Memory B cell (primary cell): ENCODE measurements at places on chromosomes 1 and 21.

- no peaks in the 10 kb centered on the region for H3K36me3 ChIP-seq
- no peaks in the 10 kb centered on the region for H3K27me3 ChIP-seq
- H3K4me3 ChIP-seq = no peak overlapping the region
- H3K27ac ChIP-seq = no peak overlapping the region
- DNase-seq = no peak
- no peaks in the 10 kb centered on the region for H3K4me1 ChIP-seq
These were observed 579.2 kb upstream of the ADGRL2 start for GRCh38 chr1:81221564-81221963.

GRCh38 chr1:172946814-172947507 lies 103.8 kb downstream of the TNFSF18 start:
- H3K36me3 ChIP-seq = no peaks in the 10 kb centered on the region
- peaks cover 2% of the 10 kb centered on the region for H3K4me1 ChIP-seq
- H3K27me3 ChIP-seq = peaks cover under 1% of the 10 kb centered on the region
- DNase-seq = no peak
- H3K27ac ChIP-seq = no peak overlapping the region

DNA sequence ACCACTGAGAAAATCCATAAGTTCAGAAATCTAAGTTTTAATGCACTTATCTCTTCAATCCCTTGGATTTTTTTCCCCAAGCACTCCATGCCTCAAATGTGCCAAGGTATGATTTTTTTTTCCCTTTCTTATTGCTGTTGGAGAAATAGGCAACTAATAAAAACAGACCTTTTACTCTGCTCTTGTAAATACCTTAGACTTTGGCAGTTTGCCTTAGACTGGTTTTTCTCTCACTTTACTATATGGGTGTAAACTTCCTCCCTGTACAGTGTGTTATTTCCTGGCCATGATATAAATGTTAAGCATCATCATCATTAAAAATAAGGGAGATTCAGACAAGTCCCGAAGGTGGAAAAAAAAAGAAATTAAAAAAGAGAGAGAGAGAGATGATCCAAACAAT lies 65.7 kb downstream of the LRRC8C start:
- H3K27ac ChIP-seq = no peak overlapping the region
- H3K4me3 ChIP-seq = peak overlapping the region; percentile 70
- H3K4me1 ChIP-seq = peaks cover 35% of the 10 kb centered on the region
- DNase-seq = no peak
- H3K27me3 ChIP-seq = no peaks in the 10 kb centered on the region
- H3K36me3 ChIP-seq = peaks cover 3% of the 10 kb centered on the region

DNA sequence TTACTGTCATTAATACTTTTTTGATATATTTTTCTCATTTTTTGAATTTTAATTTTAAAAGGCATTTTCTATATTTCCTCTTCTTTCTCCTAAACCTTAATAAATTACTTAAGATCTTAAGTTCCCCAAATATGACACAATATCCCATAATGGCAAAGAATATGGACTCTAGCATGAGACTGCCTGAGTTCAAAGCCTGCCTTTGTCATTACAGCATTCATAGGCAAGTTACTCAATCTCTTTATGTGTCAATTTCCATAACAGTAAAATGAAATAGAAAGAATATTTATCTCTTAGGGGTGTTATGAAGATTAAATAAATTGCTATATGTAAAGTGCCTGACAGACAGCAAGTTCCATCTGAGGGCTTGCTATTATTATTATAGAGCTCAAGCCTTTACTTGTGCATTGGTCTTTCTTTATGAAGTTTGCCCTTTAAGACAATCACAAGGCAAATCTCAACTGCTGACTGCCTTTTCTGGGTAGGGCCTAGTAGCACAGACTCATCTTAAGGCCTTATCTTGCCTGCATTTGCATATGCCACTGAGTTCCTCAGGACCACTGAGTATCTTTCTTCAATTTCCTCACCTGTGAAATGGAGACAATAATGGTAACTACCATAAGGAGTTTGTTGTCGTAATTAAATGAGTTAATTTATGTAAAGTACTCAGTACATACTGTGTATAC lies 231.0 kb downstream of the NRIP1 start:
- DNase-seq = no peak
- H3K4me3 ChIP-seq = no peak overlapping the region
- H3K27me3 ChIP-seq = no peaks in the 10 kb centered on the region
- H3K4me1 ChIP-seq = no peaks in the 10 kb centered on the region
- H3K27ac ChIP-seq = no peak overlapping the region

DNA sequence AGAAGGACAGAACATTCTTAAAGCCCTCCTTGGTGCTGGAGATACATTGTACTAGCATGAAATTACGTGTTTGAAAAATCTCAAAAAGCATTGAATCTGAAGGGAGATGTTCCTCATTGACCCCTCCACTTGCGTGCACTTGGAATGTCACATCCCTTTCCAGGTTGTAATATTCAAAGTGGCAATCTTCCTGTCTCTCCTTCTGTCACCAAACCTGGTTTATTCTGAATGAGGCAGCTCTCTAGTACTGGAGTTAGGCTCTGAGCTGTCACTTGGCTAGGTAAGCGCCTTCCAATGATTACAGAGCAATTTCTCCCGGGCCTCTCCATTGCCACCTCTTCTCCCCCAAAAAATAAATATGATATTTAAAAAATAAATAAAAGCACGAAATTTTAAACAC lies 855 bp downstream of the DSCAM start:
- H3K4me3 ChIP-seq = no peak overlapping the region
- H3K36me3 ChIP-seq = no peaks in the 10 kb centered on the region
- no peaks in the 10 kb centered on the region for H3K4me1 ChIP-seq
- DNase-seq = no peak
- H3K27ac ChIP-seq = no peak overlapping the region

GRCh38 chr1:97093741-97094140 lies 372.2 kb downstream of the PTBP2 start:
- H3K4me1 ChIP-seq = no peaks in the 10 kb centered on the region
- DNase-seq = no peak
- peaks cover 2% of the 10 kb centered on the region for H3K36me3 ChIP-seq
- H3K27me3 ChIP-seq = no peaks in the 10 kb centered on the region
- no peak overlapping the region for H3K27ac ChIP-seq

GRCh38 chr1:64894438-64895196 lies 71.7 kb downstream of the JAK1 start:
- H3K4me1 ChIP-seq = peaks cover 78% of the 10 kb centered on the region
- H3K27ac ChIP-seq = peak overlapping the region; percentile 41
- peaks cover 1% of the 10 kb centered on the region for H3K36me3 ChIP-seq

DNA sequence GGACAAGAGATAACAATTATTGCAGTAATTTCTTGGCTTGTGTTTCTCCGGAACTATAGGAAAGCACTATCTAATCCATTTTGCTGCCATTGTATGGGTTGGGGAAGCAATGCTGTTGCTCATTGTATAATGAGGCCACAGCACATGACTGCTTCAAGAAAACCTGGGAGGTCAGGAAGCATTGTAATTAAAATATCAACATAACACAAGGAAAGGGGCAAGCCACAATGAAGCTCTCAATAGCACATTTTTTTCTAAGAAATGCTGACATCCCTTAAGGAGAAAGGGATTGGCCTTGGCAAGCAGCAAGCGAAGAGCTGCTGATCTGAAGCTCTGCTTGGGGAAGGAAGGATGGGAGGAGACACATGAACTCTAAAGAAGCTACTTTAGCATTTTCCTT lies 44.0 kb downstream of the PLPP3 start:
- no peaks in the 10 kb centered on the region for H3K27me3 ChIP-seq
- no peak for DNase-seq
- H3K4me3 ChIP-seq = no peak overlapping the region
- H3K36me3 ChIP-seq = peaks cover 8% of the 10 kb centered on the region

GRCh38 chr1:227541796-227542152 lies 21.6 kb upstream of the ZNF678 start:
- no peaks in the 10 kb centered on the region for H3K27me3 ChIP-seq
- DNase-seq = no peak
- H3K4me1 ChIP-seq = peaks cover 7% of the 10 kb centered on the region
- H3K36me3 ChIP-seq = no peaks in the 10 kb centered on the region
- H3K4me3 ChIP-seq = peak overlapping the region; percentile 71

DNA sequence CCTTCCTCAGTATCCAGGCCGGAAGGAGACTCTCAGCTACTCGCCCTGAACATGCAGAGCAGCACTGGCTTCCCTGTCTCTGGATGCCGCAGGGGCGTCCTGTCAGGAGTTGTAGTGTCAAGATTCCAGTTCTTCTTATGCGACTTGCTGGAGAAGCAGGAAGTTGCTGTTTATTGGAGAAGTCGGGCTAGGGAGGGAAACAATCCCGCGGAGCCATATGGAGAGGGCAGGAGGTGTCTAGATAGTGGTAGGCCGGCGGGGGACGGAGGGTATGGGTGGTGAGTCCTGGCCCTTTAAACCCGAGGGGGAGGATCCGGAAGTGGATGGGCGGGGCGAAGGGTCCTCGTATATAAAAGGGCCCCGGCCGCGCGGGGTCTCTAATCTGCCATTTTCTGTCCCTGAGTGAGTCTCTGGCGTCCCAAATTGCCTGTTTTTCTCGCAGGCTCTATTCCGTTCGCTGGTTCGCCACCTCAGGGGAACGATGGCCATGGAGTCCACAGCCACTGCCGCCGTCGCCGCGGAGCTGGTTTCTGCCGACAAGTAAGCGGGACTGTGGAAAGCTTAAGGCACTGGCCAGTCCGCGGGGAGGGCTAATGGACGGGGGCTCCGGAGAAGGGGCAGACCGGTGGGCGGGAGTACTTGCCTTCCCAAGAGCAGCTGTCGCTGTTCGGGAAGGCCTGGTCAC lies at the start of gene NASP:
TSS of gene NASP (plus strand) at position 376 of the 685 bp plus-strand sequence. CDS start at position 482, 106 bp downstream.
- peak within 1 kb of the TSS; percentile 95 for H3K27ac ChIP-seq
- peak within 1 kb of the TSS; percentile 99 for H3K4me3 ChIP-seq
- peak; percentile 97 for DNase-seq
- H3K36me3 ChIP-seq = no peaks in the 10 kb centered on the region
- no peaks in the 10 kb centered on the region for H3K27me3 ChIP-seq

- H3K36me3 ChIP-seq = no peaks in the 10 kb centered on the region
- H3K4me1 ChIP-seq = peaks cover 2% of the 10 kb centered on the region
- no peak for DNase-seq
- H3K4me3 ChIP-seq = no peak overlapping the region
- H3K27me3 ChIP-seq = no peaks in the 10 kb centered on the region
These were observed 383.8 kb downstream of the LMO4 start for GRCh38 chr1:87712261-87713010.

GRCh38 chr1:213376862-213377372 lies 325.9 kb downstream of the RPS6KC1 start:
- H3K4me1 ChIP-seq = no peaks in the 10 kb centered on the region
- DNase-seq = no peak
- peaks cover 4% of the 10 kb centered on the region for H3K27me3 ChIP-seq
- H3K36me3 ChIP-seq = no peaks in the 10 kb centered on the region
- H3K27ac ChIP-seq = no peak overlapping the region

GRCh38 chr1:206439205-206439604 lies 31.1 kb upstream of the IKBKE start:
- no peak overlapping the region for H3K4me3 ChIP-seq
- DNase-seq = no peak
- no peak overlapping the region for H3K27ac ChIP-seq
- H3K4me1 ChIP-seq = no peaks in the 10 kb centered on the region

DNA sequence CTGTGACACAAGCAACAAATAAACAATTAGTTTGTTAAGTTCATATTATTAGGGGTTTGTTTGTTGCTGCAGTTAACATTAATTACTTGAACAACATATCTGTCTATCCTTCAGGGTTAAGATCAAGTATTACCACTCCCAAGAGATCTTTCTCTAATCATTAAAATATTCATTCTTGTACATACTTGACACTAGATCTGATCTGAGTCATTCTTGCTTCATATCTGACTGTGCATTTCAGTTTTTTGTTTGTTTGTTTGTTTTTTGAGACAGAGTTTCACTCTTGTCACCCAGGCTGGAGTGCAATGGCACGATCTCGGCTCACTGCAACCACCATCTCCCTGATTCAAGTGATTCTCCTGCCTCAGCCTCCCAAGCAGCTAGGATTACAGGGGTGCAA lies 613.3 kb upstream of the PLXNA2 start:
- no peaks in the 10 kb centered on the region for H3K27me3 ChIP-seq
- DNase-seq = no peak
- H3K36me3 ChIP-seq = no peaks in the 10 kb centered on the region

DNA sequence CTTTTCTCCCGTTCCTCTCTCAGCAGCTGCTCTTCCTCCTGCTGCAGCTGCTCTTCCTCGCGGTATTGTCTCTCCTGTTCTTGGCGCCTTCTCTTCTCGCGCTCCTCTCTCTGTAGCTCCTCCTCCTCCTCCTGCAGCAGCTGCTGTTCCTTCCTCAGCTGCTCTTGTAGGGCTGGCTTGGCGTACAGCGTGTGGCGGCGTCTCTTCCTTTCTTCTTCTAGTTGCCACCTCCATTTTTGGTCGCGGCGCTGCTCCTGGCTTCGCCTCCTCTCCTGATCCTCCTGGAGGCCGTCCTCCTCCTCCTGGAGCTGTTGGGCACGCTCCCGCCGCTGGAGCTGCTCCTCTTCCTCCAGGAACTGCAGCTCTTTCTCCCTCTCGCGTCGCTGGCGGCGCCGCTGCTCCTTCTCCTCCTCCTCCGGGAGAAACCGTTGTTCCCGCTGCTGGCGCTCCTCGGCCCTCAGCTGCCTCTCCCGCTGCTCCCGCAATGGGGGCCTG lies 4.8 kb downstream of the TCHH start:
- no peak overlapping the region for H3K27ac ChIP-seq
- H3K4me3 ChIP-seq = no peak overlapping the region
- peaks cover 2% of the 10 kb centered on the region for H3K36me3 ChIP-seq
- no peak for DNase-seq
- H3K4me1 ChIP-seq = peaks cover 7% of the 10 kb centered on the region

GRCh38 chr21:45957981-45958600 lies 23.5 kb upstream of the COL6A1 start:
- H3K27me3 ChIP-seq = peaks cover 22% of the 10 kb centered on the region
- H3K4me1 ChIP-seq = no peaks in the 10 kb centered on the region
- H3K27ac ChIP-seq = no peak overlapping the region
- H3K36me3 ChIP-seq = no peaks in the 10 kb centered on the region
- no peak for DNase-seq

GRCh38 chr1:34642679-34643078 lies 112.2 kb upstream of the GJB5 start:
- no peaks in the 10 kb centered on the region for H3K36me3 ChIP-seq
- peaks cover 12% of the 10 kb centered on the region for H3K27me3 ChIP-seq
- H3K4me3 ChIP-seq = no peak overlapping the region
- no peaks in the 10 kb centered on the region for H3K4me1 ChIP-seq
- H3K27ac ChIP-seq = no peak overlapping the region
- DNase-seq = no peak

DNA sequence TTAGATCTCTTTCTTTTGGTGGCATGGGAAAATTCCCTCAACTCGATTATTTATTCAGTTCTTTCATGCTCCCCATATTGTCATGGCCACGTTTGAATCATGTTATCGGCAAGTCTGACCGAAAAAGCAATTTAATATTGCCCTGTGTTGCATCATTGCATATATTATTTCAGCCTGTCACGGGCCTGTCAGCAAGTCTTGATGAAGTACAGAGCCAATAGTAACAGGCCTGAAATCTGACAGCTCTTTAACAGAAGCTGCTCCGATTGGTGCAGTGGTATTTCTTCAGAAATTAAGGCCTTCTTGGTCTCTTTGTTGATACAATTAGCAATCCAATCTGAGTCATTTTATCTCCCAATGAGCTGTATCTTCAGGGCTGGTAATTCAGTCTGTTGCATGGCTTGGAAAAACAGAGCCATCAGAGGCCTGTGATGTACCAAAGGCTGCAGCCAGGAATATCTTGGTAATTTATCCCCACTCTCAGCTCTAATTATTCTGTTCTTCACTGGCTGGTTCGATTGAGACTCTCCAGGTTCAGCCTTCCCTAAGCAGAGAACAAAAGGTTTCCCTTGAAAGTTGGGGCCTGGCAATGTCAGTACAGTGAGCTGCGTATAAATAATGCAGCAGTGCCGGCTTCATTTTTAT lies 149.5 kb downstream of the FGGY start:
- no peak for DNase-seq
- peaks cover 9% of the 10 kb centered on the region for H3K36me3 ChIP-seq
- H3K27ac ChIP-seq = no peak overlapping the region
- no peak overlapping the region for H3K4me3 ChIP-seq
- peaks cover 7% of the 10 kb centered on the region for H3K4me1 ChIP-seq
